ENCODE measurements at places on chromosomes 12 and 14.

GRCh38 chr12:38904537-38905479 lies 583 bp downstream of the CPNE8 start:
- DNase-seq = no peak

- DNase-seq = peak; percentile 33
Measured at GRCh38 chr12:47941871-47942613, 21.4 kb upstream of the TMEM106C start.

DNA sequence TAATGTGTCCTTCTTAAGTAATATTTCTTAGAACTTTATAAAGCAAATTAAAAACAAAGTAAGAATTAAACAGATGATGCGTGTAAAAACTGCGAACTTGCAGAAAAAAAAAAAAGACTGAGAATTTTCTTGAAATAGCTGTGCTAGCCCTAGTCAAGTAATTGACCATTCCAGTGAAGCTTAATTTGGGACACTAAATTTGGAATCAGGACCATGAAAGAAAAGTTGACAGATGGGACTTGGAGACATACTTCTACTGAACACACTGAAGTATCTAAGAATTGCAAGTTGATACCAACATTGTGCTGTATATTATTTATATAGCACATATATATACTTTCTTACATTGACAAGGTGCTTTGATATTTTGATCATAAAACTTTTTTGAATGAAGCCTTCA lies 386.6 kb downstream of the KCNH5 start:
- DNase-seq = no peak

GRCh38 chr14:91931478-91932088 lies 15.9 kb downstream of the FBLN5 start:
- DNase-seq = no peak

- no peak for DNase-seq
Measured at GRCh38 chr12:11668611-11669010, 19.1 kb downstream of the ETV6 start.

DNA sequence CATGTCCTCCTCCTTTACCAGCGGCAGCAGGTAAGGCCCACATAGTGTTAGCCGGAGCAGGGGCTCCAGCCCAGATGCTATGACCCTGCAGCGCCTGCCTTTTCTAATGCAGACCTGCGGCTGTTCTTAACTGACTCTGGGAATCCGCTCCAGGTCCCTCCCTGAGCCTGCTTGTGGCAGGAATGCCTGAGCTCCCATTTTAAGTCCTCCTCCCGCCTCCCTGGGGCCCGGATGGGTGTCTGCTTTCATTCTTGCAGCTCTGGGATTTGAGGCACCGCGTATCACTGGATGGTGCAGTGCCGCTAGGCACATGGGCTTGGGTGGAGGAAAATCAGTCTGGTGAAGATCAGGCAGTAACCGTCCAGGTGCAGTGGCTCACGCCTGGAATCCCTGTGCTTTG lies 7.6 kb downstream of the TSPAN9 start:
- DNase-seq = no peak

GRCh38 chr14:31568671-31569070 lies 7.5 kb downstream of the NUBPL start:
- DNase-seq = no peak

- no peak for DNase-seq
Measured at GRCh38 chr14:106883218-106883692, 1356.9 kb downstream of the TMEM121 start.

DNA sequence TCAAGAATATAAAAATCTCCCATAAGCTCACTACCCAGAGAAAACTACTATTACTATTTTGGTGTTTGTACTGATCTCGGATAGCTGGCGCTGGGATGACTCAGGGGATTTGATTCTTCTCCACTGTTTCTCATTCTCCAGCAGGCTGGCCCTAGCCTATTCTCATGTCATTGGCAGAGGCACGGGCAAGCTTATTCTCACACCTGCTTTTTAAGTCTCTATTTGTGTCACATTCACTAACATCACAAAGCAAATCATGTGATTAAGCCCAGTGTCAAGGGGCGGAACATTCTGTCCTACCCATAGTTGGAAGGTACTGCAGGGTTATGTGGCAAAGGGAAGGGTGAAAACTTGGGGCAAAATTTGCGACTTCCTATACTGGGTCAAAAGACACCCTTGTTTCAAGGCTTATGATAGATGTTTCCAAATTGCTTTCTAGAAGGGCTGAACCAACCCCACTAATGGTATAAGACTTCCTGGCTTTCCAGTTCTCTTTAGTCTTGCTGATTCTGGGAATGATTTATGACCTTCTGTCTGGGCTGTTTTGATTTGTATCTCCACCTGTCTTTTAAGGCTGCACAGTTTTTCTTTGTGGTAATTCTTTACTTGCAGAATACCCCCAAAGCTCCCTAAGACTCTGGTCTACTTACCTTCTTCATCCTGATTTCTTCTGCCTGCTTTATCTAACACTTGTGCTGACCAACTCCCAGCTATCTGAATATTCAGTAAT lies 406.4 kb downstream of the NRXN3 start:
- no peak for DNase-seq

- no peak for DNase-seq
Measured at GRCh38 chr12:101854747-101855146, 22.6 kb upstream of the DRAM1 start.

- DNase-seq = no peak
Measured at GRCh38 chr12:15682826-15683225, 106.4 kb downstream of the EPS8 start.

- no peak for DNase-seq
Measured at GRCh38 chr12:69238589-69239351, 599 bp upstream of the CPSF6 start.

GRCh38 chr12:5000204-5000603 lies 43.5 kb upstream of the KCNA5 start:
- DNase-seq = no peak

- DNase-seq = no peak
Measured at GRCh38 chr14:104266631-104267575, 128.5 kb downstream of the KIF26A start.

DNA sequence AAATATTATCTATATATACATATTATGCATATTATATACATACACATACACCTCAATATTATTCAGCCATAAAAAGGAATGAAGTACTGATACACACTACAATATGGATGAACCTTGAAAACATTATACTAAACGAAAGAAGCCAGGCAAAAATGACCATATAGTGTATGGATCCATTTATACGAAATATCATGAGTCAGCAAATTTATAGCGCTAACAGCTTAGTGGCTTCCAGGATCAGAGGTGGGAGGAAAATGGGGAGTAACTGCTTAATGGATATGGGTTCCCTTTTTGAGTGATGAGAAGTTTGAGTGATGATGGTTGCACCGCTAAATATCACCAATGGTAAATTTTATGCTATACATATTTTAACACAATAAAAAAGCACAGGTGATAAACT lies 32.7 kb downstream of the PTGER2 start:
- no peak for DNase-seq

DNA sequence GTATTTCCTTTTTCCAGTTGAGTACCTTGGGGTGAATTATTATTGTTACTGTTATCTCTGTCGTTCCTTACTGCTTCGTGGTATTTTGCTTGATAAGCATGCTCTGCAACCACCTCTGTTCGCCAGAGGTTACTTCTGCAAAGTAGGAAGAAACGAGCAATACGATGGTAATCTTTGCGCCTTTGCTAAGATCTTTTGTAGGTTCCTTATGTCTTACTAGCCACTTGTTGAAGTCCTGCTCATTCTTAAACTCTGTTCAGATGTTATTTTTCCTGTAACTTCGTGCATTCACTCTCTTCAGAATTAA lies 729 bp upstream of the M6PR start:
- DNase-seq = no peak

DNA sequence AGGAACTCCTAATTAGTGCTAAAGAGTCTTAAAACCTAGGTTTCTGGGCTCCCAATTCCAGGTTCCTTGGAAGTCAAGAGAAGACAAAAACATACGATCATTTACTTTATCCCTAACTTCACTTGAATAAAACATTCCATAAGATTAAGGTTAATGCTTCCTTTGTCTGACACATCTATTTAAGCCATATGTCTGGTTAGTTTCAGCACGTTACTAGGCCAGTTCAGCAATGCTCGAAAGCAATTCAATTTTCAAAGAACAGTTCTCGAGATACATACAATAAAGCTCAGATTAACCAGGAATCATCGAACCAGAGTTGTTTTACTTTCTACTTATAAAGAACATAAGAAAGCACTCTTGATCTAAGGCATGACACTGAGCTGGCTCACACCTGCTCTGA lies 68.0 kb upstream of the POC1B start:
- DNase-seq = no peak

DNA sequence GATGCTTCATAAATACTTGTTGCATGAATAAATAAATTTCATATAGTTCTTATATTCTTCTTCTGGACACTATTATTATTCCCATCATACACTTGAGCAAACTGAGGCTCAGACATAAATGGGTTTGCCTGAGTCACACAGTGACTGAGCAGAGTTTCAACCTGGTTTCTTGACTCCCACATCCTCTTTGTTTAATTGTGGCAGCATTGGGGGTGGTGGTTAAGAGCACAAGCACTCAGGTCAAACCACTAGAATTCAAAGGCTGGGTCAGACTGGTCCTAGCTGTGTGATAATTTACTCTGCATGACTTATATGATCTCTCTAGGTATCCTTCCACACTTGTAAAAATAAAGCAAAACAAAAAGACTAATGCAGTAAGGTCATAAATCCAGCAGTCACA lies 274.9 kb upstream of the SRRM4 start:
- no peak for DNase-seq

GRCh38 chr12:5745251-5745888 lies 199.7 kb downstream of the ANO2 start:
- DNase-seq = peak; percentile 22

- peak; percentile 72 for DNase-seq
Measured at GRCh38 chr14:73713803-73714655, at the start of gene PNMA1. TSS of gene PNMA1 (minus strand) at chr14:73714384. CDS start at chr14:73713639, 745 bp downstream.

- DNase-seq = no peak
Measured at GRCh38 chr14:51951656-51952055, 37.7 kb upstream of the RTRAF start.

DNA sequence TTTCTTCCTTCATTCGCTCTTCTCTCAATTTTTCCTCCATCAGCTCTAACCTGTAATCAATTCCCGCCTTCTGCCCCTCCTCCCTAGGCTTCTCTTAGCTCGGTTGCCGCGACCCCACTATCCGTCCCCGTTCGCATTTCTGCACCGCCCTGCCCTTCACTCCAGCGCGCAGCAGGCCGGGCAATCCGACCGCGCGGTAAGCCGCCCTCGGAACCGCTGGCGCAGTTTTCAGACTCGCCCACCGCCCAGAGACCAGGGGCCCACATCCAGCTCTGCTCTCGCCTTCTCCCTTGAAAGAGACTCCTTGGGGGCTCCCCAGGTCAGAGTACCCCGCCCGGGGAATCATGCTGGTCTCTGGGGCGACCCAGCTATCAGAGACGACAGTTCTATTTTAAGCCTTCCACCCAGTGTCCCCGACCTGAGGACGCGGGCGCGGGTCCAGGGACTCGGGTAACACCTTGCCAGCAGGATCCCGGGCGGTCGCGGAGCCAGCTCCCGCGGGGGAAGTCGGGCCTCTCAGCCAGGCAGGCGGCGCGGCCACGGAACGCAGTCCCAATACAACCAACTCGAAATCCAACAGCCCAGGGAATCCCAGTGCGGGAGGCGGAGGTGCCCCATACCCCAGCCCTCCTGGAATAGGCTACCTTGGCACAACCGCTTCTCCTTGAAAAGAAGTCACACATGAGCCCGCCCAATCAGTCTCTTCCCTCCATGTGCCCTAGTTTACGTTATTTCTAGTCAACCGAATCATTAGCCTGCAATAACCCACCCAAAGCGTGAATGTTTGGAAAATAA lies 5.7 kb upstream of the SLC38A4 start:
- no peak for DNase-seq

- DNase-seq = no peak
Measured at GRCh38 chr12:66323017-66323416, 20.7 kb downstream of the HELB start.

DNA sequence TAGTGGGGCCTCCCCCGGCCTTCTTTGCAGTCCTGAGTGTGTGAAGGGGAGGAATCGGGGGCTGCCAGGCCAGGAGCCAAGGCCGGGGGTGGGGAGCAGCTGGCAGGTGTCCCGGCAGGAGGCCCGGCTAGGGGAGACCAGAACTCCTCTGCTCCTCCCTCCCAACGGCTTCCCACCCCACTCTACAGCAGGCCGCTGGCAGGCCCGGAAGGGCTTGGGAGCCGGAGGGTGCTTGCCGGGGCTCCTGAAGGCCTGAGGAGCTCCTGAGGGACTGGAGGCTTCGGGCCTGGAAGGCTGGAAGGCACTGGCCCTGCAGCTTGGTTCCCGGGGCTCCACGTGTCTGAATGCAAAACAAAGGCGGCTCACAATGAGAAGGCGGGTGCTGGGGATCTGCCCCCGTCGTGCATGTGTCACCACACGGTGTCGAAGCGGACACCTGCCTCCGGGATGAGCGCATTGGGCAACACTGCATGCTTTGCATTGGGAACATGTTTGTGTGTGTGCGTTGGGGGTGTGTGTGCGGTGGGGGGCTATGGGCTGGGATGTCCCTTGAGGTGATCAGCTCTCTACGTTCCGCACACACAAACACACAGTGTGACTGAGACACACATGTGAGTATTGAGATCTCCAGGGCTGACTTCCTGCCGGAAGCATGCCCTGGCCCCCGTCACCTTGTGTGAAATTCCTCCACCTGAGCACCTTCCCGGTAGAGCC lies 30.9 kb upstream of the ANKRD9 start:
- DNase-seq = no peak

DNA sequence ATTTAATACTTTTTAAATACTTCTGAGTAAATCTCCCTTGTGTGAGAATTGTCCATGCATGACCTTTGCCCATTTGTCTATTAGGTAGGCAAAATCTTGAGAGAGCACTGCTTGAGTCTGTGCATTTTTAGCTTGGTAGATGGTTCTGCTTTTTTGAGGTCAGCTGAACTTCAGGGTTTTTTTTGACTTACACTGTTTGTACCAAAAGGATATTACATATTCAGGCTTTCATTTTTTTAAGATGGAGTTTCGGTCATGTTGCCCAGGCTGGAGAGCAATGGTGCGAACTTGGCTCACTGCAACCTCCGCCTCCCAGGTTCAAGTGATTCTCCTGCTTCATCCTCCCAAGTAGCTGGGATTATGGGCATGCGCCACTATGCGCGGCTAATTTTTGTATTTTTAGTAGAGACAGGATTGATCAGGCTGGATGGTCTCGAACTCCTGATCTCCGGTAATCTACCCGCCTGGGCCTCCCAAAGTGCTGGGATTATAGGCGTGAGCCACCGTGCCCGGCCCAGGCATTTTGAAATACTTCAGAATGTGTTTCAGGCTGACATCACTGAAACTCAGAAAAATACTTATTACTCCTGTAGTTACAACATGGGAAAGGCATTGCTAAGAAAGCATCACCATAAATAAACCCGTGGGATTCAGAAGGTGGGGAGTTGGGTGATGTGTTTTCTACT lies 11.1 kb downstream of the RASSF3 start:
- DNase-seq = no peak

DNA sequence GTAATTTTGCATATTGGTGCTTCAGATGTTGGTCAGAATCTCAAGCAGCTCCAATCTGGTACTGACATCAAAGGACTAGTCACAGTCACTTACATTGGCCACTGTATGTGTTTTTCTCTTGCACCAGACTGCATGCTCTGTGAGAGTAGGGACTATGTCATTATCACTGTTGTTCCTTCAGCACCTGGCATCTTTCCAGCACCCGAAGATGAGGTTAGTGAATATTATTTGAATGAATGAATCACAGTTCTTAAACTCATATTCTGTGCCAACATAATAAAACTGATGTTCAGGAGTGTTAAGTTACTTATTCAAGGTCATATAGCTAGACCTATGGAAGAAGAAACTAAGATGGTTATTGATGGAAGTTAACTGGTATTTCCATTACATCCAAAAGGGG lies 204.5 kb upstream of the TBX3 start:
- no peak for DNase-seq
